SK-N-SH treated with all-trans-retinoic acid at 6 μM for 48 hours (cell line): ENCODE measurements at places on chromosomes 12 and 14.

- peak; percentile 11 for ATAC-seq
Measured at GRCh38 chr12:110543252-110543959, 39.7 kb downstream of the PPTC7 start.

DNA sequence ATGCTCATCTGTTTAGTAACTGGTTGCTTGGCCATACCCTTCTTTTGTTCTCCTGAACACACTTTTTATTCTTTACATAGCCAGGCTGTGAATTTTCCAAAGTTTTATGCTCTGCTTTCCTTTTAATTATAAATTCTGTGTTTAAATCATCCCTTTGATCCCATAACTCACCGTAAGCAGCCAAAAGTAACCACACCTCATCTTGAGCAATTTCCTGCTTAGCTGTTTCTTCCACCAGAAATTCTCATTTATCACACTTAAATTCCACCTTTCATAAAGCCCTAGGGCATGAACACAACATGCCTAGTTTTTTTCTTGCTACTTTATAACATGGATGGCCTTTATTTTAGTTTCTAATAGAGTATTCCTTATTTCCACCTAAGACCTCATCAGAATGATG lies 510.7 kb downstream of the C12orf50 start:
- no peak for ATAC-seq

- no peak for ATAC-seq
Measured at GRCh38 chr12:10189653-10190052, 10.8 kb downstream of the TMEM52B start.

DNA sequence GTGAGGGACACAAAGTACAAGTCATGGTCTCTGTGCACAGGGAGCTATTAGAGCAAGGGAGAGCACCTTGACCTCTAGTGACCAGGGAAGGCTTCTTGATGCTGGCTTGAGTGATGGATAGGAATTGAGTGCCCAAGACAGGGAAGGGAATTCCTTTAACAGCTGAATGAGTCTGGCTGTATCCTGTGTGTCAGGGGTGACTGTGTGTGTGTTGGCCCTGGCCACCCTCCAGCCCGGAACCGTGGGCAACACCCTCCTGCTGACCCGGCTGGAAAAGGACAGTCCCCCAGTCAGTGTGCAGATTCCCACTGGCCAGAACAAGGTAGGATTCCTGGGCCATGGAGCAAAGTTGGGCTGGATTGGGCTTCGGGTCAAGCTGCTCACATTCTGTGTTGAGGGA lies 5.5 kb upstream of the PFDN5 start:
- no peak; the same call in 2 of the 3 replicates for ATAC-seq
